ENCODE measurements at places on chromosomes 5 and 9.

- DNase-seq: no peak
These were observed 21.4 kb downstream of the IPPK start for GRCh38 chr9:92648474-92648971.

- no peak for DNase-seq
These were observed 13.3 kb upstream of the FEM1C start for GRCh38 chr5:115557667-115558387.

GRCh38 chr9:96441798-96442445, 8.0 kb upstream of the HABP4 start:
- DNase-seq: no peak

DNA sequence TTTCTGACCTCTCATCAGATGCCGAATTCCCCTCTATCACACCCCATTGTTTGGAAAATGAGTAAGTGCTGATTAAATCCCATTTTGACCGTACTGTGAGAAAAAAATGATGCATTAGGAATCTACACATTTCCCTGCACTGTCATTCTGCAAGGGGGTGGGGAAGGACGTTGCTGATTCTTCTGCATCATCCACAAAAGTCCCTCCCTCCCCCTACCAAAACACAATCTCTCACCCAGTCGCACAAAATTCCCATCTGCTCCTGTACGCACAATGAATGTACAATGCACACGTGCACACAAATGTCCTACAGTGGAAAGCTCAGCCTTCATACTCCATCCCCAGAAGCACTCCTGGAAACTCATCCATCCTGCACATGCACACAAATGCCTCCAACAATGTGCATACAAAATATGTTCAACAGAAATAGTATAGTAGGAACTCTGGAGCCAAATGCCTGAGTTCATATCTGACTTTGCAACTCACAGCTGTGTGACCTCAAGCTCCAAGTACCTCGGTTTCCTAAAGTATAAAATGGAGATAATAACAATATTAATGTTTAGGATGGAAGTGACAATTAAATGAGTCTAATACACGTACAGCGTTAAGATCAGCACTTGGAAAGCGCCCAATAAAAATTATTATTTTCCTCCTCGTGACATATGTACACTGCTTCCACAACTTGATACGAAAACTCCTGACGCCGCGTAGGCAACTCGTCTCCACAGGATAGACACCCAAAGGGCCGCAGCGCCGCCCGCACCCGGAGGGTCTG, 809 bp downstream of the TNIP1 start:
- DNase-seq: peak; percentile 55

DNA sequence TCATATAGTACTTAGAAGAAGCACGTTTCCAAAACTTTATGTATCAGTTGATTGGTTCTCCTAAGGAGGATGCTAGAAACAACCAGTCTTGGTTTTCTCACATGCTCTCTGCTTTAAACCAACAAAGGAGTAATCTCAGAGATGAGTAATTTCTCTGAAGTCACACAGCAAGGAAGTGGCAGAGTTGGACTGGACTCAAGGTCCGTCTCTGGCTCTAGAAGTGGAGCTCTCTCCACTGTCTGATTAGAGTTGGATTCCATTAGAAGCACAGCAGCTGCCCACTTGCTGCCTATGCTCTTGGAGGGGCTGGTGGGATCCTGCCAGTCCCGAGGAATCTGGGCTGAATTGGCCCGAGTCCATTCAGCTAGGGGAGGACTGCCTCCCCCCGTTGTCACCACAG, 21.0 kb downstream of the RALGPS1 start:
- no peak for DNase-seq

DNA sequence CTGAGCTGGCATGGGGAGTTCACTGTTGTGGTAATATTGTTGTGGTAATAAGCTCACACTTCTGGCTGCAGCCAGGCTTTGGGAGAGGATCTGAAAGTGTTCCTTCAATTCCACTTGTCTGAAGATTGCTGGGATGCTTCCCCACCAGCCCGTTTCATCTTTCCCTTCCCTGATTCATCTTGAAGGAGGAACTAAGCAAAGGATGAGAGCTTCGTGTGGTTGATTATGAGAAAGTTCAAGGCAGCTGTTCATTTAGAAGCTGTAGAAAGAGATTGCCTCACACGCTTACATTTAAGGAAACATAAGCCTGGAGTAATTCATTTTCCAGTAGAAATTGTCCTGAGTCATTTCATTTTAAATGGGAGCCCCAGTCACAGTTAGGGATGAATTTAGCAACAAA, 122.4 kb upstream of the GAS1 start:
- no peak for DNase-seq

DNA sequence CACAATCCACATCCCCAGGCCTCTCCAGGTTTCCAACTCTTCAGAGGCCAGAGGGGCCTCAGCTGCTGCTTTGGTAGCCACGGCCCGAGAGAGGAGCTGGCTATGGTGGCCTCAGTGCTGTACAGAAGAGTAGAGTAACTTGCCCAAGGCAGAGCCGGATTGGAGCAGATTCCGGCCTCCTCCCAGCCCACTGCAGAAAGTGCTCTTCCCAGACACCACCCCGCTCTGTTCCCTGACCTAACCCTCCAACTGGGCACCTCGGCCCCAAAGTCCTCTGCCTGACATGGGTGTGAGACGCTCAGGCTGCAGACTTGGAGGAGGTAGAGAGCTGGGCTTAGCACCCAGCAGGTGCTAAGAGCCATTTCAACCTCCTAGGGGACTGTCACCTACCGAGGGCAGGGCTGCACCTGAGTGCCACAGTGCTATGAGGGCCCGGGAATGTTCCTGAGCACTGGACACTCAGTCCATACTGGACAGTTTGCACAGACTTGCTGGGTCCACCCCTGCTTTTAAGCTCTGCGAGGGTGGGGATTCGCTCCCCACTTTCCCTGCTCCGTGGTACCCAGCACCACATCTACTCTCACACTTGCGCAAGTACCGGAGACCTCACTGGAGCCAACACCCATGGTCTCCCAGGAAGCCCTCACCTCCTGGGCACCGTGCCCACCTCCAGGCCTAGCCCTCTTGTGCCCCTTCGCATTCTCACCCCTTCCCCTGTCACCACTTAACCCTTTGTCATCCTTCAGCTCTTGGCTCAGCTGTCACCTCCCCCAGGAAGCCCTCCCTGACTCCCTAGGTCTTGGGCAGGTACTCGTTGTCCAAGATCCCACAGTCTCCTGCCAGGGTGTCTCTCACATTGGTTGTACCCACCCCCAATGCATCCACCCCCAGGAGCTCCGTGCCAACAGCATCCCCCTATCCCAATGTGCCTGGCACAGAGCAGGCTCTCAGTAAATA, 49.8 kb downstream of the DBH start:
- DNase-seq: no peak

GRCh38 chr5:113183694-113184093, 207.1 kb downstream of the DCP2 start:
- DNase-seq: no peak

DNA sequence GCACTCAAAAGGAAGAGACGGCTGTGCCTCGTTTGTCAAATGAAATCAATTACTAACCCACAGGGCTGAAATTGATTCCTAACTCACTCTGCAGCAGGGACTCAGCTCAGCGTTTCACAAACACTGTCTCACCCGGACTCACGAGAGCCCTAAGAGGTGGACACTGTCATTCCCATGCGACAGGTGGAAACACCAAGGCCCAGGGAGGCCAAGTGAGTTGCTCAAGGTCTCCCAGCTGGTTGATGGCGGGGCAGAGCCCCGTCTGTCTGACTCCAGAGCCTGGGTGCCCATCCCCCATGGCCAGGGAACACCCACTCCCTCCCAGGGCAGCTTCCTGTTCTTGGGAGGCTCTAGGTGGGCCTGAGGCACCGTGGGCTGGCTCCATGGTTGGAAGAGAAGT, 1.3 kb upstream of the PLPP7 start:
- DNase-seq: no peak

DNA sequence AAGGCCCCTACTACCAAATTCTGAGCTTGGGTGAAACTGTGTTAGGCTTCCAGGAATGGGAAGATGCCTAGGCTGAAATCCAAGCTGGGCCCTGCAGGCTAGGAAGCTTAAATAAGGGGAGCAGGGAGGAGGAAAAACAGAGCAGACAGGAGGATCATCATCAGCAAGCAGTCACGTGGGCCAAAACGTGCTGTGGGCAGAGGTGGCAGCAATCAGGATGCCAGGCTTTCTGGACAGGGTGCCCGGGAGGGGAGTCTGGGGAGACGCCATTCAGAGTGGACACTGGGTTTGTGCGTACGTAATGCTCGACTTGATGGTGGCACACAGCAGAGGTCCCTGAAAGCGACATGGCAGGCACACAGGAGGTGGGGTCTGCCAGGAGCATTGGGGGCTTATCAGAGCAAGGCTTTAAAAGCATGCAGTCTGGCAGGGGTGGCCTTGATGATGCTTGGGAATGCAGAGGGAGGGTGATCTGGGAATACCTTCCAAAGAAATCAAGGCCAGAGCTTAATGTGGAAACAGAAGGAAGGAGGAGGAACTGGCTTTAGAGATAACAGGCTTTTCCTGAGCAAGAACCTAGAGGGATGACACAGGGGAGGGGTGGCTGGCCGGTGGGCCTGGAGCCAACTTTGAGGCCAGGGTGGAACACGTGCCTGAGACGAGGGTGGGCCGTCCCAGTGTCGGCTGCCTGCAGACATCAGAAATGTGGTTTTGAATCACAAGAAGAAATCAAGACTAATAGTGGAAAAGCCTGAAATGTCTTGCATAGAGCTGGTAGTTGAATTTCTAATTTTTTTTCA, 212.5 kb downstream of the GADD45G start:
- DNase-seq: no peak

DNA sequence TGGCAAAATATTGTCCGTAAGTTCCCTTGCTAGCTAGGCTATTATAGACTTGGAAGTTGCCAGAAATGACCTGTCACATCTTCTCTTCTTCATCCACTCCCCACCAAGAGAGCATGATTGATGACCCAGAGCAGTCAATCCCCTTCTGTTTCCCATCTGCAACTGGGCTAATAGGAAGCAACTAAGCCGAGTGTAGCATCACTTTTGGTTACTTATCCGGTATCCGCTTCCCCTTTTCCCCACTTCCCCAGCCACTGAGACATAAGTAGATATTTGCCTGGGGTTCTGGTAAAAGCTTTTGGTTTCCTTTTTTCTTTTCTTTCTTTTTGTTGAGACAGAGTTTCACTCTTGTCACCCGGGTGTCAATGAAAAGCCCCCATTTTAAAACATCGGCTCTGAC, 29.4 kb upstream of the LIFR start:
- DNase-seq: no peak

DNA sequence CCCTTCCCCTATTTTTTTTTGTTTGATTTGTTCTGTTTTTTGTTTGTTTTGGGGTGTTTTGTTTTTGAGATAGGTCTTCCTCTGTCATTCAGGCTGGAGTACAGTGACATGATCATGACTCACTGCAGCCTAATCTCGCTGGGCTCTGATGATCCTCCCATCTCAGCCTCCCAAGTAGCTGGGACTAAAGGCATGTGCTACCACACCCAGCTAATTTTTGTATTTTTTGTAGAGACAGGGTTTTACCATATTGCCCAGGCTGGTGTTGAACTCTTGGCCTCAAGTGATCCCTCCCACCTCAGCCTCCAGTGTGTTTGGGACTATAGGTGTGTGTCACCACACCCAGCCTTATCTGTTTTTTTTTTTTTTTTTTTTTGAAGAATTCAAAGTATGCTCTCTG, 605.4 kb downstream of the DNAH5 start:
- no peak for DNase-seq

- DNase-seq: no peak
These were observed 12.2 kb downstream of the MYMK start for GRCh38 chr9:133512253-133513213.

GRCh38 chr9:94718936-94719335, 7.6 kb upstream of the AOPEP start:
- no peak for DNase-seq

DNA sequence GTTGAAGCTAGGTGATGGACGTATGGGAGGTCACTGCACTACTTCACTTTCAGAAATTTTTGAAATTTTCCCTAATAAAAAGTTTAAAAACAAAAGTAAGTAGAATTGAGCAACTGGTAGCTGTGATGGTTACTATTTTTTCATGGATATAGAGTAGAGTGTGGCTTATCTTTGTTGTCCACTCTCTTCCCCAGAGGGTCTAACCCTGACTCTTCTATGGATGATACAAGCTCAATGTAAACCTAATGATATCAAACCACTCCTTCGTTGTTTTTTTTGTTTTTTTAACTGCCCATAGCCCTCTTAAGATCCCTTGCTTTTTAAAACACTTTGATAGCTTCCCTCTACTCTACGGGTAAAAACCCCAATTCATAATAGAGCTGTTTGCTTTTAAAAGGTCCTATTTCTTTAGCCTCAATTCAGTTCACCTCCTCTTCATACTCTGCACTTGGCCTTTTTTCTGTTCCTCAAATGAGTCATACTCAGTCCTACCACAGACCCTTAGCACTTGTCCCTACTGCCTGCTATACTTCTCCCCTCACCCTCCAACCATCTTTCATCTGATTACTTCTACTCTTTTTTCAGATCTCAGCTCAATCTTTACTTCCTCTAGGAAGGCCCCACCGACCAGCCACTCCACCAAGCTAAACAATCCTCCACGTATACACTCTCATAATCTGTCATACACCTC, 2.6 kb downstream of the HDAC3 start:
- DNase-seq: no peak

DNA sequence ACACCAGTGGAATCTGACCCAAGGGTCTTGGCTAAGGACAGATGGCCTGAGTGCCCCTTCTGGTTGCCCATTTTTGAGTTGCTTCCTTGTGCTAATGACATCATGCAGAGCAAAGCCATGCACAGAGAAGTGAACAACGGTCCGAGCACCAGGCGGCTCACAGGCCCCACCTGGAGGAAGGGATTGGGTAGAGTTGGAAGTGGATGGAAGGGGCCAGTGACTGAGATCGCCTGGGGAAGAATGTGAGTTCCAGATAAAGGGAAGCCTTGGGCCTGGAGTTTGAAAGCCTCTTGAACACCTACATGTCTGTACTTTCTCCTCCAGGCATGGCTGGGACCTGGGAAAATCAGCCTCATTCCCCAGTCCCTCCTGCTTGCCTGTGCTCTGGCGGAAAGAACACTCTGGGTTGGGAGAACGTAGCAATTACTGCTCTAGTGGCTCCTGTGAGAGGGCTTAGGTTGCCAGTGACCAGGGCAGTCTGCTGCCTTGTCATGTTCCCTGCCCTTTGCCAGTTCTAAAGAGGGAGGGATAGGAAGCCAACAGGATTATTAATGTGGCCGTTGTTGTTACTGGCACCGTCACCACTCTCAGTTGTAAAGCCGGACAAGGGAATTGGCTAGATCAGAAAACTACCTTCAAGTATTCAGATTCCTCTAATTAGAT, 62.5 kb upstream of the PTPN3 start:
- no peak for DNase-seq

GRCh38 chr5:131993676-131994075, 17.8 kb downstream of the ACSL6 start:
- no peak for DNase-seq

- no peak for DNase-seq
These were observed 21.5 kb downstream of the VAV2 start for GRCh38 chr9:133970581-133971058.

DNA sequence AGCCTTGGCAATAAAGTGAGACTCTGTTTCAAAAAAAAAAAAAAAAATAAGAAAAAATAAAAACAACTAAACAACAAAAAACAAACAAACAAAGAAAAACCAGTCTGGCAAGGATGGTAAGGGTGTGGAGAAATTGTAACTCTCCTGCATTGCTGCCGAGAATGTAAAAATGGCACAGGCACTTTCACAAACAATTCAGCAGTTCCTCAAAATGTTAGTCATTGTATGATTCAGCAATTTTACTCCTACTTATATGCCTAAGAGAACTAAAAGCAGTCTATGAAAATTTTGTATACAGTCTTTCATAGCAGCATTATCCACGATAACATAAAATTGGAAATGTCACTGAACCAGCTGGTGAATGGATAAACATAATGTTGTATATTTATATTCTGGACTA, 280.4 kb downstream of the CDH9 start:
- DNase-seq: peak; percentile 17

- no peak for DNase-seq
These were observed 74.1 kb upstream of the RPS23 start for GRCh38 chr5:82352146-82352791.

- no peak for DNase-seq
These were observed 28.8 kb downstream of the GCNT4 start for GRCh38 chr5:75023368-75024159.
